Ovary (tissue), 10 donors: ENCODE measurements at places on chromosomes 2 and 18. TPM values are rescaled to one million over a fixed set of nuclear protein-coding genes. Genes with fewer than 3 reads are reported as not detected.

- H3K27ac ChIP-seq, result no peak overlapping the region
- H3K36me3 ChIP-seq, result no peaks in the 10 kb centered on the region
- no peaks in the 10 kb centered on the region for H3K27me3 ChIP-seq
- no peak overlapping the region for H3K4me3 ChIP-seq
Measured at GRCh38 chr2:226179010-226179409, 620.6 kb downstream of the IRS1 start.

DNA sequence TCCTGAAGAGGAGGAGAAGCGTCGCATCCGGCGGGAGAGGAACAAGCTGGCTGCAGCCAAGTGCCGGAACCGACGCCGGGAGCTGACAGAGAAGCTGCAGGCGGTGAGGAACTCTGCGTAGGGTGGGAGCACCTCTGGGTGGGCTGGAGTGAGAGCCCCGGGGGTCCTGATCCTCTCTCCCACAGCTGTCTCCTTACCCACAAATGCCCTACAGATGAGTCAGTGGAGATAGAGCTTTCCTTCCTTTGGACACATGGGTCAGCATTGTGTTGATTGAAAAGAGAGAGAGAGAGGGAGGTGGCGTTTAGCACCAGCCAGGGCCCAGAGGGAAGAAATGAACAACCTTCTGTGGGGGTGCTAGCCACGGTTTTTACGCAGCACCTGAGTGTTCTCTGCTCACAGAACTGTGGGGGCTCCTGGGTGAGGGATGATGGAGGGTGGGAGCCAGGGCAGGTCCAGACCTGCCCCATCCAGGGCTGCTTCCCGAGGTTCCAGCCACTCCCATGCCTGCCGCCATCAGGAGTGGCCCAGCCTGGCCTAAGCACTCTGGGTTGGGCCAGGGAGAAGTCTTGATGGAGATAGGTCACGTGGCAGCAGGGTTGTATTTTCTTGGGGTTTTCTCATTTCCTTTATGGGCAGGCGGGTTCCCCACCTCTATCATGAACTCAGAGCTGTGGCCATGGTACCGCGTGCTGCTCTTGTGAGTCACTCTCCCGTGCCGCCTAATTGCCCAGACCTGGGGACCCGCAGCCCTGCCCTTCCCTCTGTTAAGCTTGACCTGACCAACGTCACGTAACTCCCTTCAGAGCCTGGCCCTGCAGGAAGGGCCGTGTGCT is 16.3 kb downstream of the FOSL2 start:
- no peak overlapping the region for H3K27ac ChIP-seq
- H3K36me3 ChIP-seq, result peaks cover 3% of the 10 kb centered on the region
- no peak for DNase-seq
- H3K4me1 ChIP-seq, result no peaks in the 10 kb centered on the region
- no peak overlapping the region for H3K4me3 ChIP-seq

DNA sequence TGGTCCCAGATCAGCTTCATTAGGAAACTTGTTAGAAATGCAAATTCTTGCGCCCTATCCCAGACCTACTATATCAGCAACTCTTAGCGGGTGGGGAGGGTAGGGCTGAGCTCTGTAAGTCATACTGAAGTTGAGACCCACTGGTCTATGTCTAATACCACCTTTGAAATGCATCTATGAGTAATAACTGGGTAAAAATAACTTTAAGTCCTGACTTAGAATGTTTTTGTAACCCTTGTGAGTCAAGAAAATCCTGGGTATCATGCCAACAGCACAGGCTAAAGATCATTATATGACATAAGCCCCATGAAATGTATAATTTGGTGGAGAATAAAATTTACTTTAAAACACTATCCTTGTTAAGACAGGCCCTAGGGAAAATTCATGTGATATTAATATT is 41.4 kb downstream of the PRKD3 start:
- no peak overlapping the region for H3K4me3 ChIP-seq
- no peak overlapping the region for H3K27ac ChIP-seq
- no peak for DNase-seq
- H3K36me3 ChIP-seq, result no peaks in the 10 kb centered on the region
- H3K27me3 ChIP-seq, result no peaks in the 10 kb centered on the region

- no peaks in the 10 kb centered on the region for H3K4me1 ChIP-seq
- no peak overlapping the region for H3K27ac ChIP-seq
- H3K36me3 ChIP-seq, result no peaks in the 10 kb centered on the region
Measured at GRCh38 chr2:161321944-161322648, 13.9 kb downstream of the PSMD14 start.

DNA sequence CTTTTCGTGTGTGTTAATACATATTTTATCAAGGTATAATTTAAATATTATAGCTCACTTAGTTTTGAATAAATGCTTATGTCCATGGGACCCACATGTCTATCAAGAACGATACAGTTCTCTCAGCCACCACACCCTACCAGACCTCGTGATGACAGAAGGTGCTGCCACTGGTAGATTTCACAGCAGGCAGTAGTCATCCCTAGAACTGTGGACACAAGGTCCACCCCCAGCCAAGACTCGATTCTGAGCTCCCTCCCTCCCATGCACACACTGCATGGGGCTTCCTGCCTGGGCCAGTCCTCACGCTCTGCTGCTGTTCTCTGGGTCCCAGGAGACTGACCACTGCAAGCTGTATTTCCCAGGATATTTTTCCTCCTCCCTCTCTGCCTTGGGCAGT is 26.5 kb upstream of the CREB1 start:
- H3K4me3 ChIP-seq, result no peak overlapping the region
- H3K36me3 ChIP-seq, result no peaks in the 10 kb centered on the region
- H3K4me1 ChIP-seq, result peaks cover 3% of the 10 kb centered on the region
- no peak for DNase-seq
- H3K27ac ChIP-seq, result no peak overlapping the region

DNA sequence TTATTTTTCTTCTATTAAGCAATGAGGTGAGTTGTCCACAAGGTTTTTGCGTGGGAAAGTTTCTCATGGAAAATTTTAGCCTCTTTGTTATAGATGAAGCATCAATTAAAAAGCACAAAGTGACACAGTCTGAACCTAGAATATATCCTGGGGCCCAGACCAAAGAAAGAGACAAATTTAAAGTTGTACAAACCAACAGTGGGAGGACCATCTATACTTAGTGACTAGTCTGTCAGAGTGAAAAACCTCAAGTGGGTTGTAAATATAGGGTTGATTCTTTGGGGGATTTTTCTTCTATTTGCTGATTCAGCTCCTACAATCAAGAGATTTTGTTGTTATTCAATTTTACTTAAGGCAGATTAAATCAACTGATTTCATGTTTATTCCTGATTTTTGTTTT is 256.2 kb downstream of the SATB2 start:
- no peak overlapping the region for H3K27ac ChIP-seq
- H3K36me3 ChIP-seq, result no peaks in the 10 kb centered on the region
- no peaks in the 10 kb centered on the region for H3K4me1 ChIP-seq
- DNase-seq, result no peak
- H3K27me3 ChIP-seq, result no peaks in the 10 kb centered on the region

GRCh38 chr2:230130668-230131364 is 62.1 kb upstream of the SLC16A14 start:
- H3K4me3 ChIP-seq, result no peak overlapping the region
- peak; percentile 94 for DNase-seq
- no peaks in the 10 kb centered on the region for H3K27me3 ChIP-seq
- peaks cover 5% of the 10 kb centered on the region for H3K4me1 ChIP-seq
- no peaks in the 10 kb centered on the region for H3K36me3 ChIP-seq
- peak overlapping the region; percentile 50 for H3K27ac ChIP-seq

- H3K4me1 ChIP-seq, result no peaks in the 10 kb centered on the region
- no peaks in the 10 kb centered on the region for H3K36me3 ChIP-seq
- DNase-seq, result no peak
- no peaks in the 10 kb centered on the region for H3K27me3 ChIP-seq
- no peak overlapping the region for H3K4me3 ChIP-seq
Measured at GRCh38 chr2:208609166-208609804, 202.7 kb downstream of the PTH2R start.

DNA sequence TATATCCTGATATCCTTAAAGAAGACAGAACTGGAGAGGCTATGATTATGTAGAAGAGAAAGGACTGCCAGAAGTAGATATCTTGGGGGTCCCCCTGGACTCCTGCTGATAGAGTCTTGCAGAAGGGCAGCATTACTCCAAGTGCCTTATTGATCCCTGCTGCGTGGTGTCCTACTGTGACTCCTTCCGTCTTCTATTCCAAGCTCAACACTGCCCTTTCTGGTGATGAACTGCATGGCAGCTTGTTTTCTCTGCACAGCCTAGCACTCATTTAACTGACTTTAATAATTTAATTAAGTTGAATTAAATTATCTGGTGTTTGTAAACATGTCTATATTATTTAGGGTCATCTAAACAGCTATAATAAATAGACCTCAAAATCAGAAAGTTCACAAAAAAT is 194.1 kb upstream of the DSEL start:
- no peak overlapping the region for H3K4me3 ChIP-seq
- no peak overlapping the region for H3K27ac ChIP-seq
- no peaks in the 10 kb centered on the region for H3K4me1 ChIP-seq
- H3K27me3 ChIP-seq, result no peaks in the 10 kb centered on the region
- DNase-seq, result no peak
- H3K36me3 ChIP-seq, result no peaks in the 10 kb centered on the region

TDRD15 gene
- total RNA-seq, result not detected

ACADL gene
- total RNA-seq, result 9.4 TPM

AQP12B gene
- not detected for total RNA-seq

STAT4 gene
- total RNA-seq, result 0.52 TPM

FEV gene
- 0.11 TPM for total RNA-seq

IL36G gene
- total RNA-seq, result not detected

SALL3 gene
- total RNA-seq, result not detected

SERPINB13 gene
- total RNA-seq, result not detected

OTX1 gene
- total RNA-seq, result 0.20 TPM
